Mesothelial cell of epicardium (in vitro differentiated cells): ENCODE measurements at places on chromosomes 12 and 14.

GRCh38 chr14:72545411-72546311 lies 348.2 kb downstream of the DPF3 start:
- DNase-seq: no peak

- DNase-seq: no peak
These were observed 206.0 kb upstream of the DIO3 start for GRCh38 chr14:101355284-101355683.

DNA sequence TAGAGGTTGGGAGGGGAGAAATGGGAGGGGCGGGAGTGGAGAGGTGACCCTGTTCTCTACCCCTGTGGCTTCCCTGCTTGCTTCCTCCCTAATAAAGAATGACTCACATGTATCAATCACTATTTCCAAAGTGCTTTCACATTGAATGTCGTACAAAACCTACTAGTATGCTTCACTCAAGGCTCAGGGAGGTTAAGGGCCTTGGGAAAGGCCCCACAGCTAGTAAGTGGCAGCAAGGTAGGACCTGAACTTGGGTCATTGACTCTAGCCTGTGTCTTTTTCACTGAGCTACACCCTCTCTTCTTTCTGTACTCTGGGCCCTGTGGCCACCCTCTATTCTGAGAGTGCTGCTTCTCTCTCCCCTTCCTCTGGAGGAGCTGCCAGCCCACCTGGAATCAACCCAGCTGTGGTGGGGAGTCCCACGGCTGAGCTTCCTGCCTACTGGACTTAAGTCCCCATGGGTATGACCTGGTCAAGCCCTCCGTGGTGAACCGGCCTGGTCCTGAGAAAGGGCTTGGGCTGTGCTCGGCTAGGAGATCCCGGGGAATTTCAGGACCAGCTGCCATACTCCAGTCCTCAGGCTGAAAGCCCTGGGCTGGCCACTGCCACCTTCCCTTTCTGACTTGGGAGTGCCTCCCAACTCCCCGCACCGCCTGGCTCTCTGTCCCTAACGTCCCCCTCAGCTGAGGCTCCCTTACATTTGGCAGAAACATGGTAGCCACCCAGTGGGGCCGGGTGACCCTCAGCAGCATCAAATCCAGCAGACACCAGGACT lies 13.0 kb downstream of the SLC48A1 start:
- no peak for DNase-seq

DNA sequence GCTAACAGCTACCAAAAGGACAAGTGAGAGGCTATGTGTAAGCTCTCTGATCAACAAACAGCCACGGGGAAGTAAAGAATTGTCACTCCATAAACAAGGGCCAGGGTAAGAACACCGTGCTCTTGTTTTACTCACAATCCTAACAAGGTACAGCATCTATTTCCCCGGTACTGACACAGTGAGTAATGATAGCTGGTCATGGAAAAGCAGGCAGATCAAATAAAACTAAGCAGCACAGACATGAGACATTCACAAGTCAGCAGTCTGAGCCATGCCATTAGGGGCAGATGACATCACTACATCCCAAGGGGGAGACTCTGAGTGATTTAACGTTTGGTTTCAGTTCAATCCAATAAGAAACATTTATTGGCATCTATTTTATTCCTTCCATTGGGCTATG lies 54.4 kb downstream of the ARL6IP4 start:
- DNase-seq: no peak

- no peak for DNase-seq
These were observed 15.0 kb downstream of the CEP128 start for GRCh38 chr14:80926397-80927082.

DNA sequence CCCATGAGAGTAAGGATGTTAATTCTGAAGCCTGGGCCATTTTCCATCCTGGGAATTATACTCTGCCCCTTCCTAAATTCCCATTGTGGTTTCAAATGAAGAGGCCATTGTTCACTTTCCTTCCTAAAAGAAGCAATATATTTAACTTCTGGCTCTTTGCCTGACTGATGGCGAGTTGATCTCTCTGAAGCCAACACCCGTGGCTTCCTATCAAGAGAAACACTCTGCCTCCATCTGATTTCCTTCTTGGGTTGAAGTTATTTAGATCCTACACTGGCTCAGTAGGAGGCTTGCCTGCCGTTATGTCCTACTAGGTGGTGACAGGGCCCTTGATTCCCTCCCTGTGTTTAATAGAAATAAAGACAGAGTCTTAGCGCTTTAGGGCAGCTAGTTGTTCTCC lies 97.4 kb downstream of the PRKCH start:
- no peak for DNase-seq

DNA sequence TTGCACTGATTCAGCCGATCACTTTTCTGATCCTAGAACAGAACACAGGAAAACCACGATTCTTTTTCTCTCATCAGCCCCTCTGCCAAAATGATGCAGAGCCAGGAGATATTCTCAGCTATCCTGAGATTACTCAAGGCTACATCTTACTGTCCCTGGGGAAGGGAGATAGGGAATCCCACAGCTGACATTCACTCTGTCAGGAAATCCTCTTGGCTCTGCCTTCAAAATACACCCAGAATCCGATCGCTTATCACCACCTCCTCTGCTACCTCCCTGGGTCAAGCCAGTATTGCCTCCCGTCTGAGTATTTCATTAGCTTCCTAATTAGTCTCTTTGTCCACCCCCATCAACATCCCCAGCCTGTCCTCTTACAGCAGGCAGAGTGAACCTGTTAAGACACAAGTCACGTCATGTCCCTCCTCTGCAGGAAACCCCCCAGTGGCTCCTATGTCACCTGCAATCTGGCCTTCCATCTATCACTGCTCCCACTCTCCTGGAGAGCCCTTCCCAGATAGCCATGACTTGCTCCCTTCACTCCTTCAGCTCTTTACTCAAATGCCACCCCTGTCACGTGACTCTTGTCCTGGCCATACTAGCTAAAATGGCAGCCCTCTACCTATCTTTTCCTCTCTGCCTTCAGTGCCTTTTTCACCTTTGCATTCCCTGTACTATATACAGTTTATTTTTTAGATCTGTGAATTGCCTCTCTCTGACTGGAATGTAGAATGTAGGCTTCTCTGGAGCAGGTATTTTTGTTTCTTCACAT lies 70.3 kb downstream of the GALNT4 start:
- no peak for DNase-seq

GRCh38 chr14:65470404-65470880 lies 57.9 kb downstream of the FUT8 start:
- DNase-seq: no peak

DNA sequence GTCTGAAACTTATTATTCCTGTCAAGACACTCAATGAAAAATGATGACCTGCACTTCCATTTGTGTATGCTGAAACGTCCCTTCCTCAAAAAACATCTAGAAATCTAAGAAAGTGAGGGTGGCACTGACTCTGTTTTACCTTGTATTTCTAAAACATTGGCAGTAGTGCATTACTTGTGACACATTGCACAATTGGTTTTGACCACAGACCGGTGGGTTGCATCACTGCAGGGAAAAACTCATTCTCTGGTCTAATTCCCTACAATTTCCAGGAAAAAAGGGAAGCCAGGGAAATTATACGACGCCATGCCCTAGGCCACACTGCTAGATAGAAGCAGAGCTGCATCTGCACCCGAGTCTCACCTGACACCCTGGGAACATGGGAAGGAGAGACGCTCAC lies 156.7 kb downstream of the NTF3 start:
- DNase-seq: no peak

DNA sequence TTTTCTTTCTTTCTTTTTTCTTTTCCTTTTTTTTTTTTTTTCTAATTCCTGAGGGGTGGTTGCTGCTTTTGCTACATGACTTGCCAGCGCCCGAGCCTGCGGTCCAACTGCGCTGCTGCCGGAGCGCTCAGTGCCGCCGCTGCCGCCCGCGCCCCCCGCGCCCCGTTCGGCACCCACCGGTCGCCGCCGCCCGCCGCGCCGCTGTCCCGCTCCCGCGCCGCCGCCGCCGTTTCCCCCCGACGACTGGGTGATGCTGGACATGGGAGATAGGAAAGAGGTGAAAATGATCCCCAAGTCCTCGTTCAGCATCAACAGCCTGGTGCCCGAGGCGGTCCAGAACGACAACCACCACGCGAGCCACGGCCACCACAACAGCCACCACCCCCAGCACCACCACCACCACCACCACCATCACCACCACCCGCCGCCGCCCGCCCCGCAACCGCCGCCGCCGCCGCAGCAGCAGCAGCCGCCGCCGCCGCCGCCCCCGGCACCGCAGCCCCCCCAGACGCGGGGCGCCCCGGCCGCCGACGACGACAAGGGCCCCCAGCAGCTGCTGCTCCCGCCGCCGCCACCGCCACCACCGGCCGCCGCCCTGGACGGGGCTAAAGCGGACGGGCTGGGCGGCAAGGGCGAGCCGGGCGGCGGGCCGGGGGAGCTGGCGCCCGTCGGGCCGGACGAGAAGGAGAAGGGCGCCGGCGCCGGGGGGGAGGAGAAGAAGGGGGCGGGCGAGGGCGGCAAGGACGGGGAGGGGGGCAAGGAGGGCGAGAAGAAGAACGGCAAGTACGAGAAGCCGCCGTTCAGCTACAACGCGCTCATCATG lies 654 bp downstream of the FOXG1 start:
- no peak for DNase-seq

- DNase-seq: no peak
These were observed 791.5 kb upstream of the MGAT4C start for GRCh38 chr12:87047691-87048090.

DNA sequence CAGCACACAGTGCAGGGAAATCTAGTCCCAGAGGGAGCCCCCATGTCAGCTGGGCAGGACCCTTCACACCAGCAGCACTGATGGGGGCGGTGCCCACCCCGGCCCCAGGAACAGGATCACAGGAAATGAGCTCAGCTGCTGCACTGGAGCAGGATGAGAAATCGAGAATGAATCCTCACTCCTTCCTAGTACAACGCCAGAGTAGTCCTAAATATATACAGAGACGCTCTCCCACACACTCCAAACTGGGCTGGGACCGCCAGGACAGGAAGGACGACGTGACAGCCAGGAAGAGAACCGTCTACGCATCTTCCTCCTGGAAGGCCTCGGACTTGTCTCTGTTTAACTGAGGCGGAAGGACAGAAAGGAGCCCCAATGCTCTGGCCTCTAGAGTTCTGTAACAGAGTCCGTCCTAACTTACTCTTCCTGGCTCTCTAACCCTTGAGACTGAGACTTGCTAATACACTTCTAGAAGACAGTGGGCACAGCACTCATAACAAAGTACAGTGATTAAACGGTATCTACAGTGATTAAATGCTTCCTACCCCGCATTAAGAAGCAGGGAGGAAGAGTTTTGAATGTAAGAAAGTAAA lies 33.4 kb downstream of the CDC42BPB start:
- no peak for DNase-seq

- DNase-seq: no peak
These were observed 60.2 kb downstream of the MDM2 start for GRCh38 chr12:68868043-68868790.

GRCh38 chr12:120106151-120106550 lies 10.4 kb downstream of the RAB35 start:
- no peak for DNase-seq

- DNase-seq: no peak
These were observed 152.3 kb upstream of the OTX2 start for GRCh38 chr14:56962444-56963080.

- DNase-seq: no peak
These were observed 9.5 kb downstream of the NDRG2 start for GRCh38 chr14:21015312-21015711.

DNA sequence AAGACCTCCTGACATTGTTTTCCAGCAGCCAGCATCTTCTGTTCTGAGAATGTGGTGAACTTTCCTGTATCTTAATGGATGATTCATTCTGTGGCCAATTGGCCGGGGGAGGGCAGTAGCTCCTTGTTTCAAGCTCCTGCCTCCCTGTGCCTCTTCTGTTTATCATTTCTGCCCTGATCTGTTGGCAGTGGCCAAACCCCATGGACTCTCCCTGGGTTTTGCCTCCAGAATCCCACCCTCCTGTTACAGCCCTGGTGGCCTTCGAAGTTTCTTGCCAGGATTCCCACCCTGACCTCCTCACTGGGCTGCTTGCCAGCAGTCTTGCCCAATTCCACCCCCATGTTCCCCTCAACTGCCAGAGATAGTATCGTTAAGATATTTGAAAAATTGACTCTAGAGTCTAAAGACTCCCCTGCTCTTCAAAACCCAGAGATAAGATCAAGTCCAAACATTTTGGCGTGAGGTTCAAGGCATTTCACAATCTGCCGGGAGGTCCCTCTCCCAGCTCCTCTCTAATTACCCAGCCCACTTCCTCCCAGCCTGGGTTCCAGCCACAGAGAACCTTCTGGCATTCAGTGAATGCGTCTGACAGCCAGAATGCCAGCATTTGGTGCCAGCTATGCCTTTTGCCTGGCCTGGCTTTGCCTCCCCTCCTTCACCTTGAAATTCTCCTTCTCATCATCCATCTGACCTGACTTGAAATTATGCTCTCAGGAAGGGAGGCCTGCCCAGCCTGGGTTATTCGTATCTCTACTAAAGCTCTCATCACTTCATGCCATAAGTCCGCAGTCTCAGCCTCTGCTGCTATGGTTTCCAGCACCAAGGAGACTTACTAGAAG lies 37.7 kb upstream of the TXNRD1 start:
- no peak for DNase-seq

- DNase-seq: no peak
These were observed 122.8 kb upstream of the SYT10 start for GRCh38 chr12:33562401-33562800.

GRCh38 chr12:50637870-50638481 lies 125.9 kb upstream of the ATF1 start:
- DNase-seq: no peak

DNA sequence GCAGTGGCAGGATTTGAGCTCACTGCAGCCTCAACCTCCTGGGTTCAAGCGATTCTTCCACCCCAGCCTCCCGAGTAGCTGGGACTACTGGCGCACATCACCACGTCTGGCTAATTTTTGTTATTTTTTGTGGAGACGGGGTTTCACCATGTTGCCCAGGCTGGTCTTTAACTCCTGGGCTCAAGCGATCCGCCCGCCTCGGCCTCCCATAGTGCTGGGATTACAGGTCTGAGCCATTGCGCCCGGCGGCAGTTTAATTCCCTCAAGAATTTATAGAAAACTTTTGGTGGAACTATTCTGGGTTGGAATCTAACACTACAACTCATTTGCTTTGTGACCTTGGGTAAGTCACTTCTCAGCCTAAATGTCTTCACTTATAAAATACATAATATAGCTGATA lies 1.8 kb upstream of the SP1 start:
- DNase-seq: no peak

- DNase-seq: no peak
These were observed 19.8 kb downstream of the SLC16A7 start for GRCh38 chr12:59615392-59616165.

DNA sequence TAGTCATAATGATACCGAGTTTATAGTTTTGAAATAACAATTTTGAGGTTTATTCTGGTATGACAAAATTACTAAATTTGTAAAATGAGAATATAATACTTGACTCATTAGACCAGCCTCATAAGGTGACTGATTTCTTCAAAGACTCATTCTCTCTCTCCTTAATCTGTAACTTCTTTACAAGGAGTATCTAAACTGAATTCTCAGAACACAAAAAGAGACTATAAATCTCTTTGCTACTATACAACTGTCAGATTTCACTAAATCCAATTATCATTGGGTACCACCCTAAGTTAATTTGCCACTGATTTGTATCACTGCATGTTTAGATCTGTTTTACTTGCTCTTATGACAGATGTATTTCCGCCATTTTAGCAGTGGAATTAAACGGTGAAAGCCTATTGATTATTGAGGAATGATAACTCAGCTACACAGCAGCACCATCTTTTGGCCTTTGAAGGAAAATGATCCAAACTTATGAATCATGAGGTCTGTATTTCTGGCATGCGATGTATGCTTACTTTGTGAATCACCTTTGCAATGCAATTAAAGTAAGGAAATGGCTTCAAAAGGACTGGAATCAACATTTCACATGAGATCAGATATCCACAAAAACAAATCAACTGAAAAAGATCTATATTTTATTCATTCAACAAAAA lies 161.2 kb downstream of the RERGL start:
- no peak for DNase-seq

- no peak for DNase-seq
These were observed 433.9 kb downstream of the PCNX1 start for GRCh38 chr14:71341156-71341555.
